ENCODE measurements at places on chromosomes 5 and 9. TPM values are rescaled to one million over a fixed set of nuclear protein-coding genes. Genes with fewer than 3 reads are reported as not detected.

DNA sequence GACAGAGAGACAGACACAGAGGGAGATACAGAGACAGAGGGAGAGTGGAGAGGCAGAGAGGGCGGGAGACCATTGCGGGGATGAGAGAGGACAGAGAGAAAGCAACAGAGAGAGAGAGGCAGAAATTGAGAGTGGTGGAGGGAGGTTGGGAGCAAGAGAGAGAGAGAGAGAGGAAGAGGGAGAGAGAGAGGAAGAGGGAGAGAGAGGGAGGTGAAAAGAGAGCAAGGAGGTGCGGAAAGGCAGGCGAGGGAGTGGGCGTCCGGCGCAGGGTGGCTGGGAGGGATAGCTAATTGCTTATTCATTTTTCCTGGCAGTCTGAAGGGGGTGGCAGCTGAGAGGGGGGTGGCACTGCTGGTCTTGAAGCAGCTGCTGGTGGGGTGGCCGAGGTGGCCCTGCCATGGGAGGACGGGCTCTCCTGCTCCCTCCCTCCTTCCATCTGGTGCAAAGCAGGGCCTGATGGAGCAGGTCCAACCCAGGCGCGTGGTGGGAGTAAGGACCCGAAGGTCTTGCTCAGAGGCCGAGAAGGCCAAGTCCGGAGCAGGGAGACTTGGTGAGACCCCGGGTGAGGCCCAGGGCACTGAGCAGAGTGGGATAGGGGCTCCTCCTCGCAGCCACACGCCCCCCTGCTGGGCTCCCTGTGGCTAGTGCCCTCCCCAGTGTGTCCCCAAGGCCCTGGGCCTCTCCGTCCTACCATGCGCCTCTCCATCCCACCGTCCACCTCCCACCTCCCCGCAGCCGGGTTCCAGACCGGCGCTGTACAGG is 25.3 kb upstream of the RNU6ATAC start:
- DNase-seq: peak; percentile 55

- DNase-seq: peak; percentile 49
Measured at GRCh38 chr5:145750199-145750598, 84.9 kb downstream of the PRELID2 start.

GRCh38 chr9:137757139-137757538 is 120.4 kb upstream of the CACNA1B start:
- peak; percentile 9 for DNase-seq

Gene SH3RF2
- total RNA-seq: 1.2 TPM

DNA sequence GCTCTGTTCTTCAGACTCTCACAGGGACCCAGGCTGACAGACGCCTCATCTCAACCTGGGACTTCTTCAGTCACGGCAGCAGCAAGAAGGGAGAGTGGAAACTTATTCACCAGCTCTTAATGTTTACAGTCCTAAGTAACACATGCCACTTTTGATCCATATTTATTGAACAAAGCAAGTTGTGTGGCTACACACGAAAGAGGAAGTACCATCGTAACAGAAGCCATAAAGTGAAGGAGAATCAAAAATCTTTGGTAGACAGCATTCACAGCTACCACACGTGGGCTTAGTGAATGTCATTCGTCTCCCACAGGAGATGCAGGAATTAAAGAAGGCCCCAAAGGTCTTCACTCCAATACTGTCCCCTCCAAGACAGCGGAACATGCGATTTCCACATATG is 582.6 kb downstream of the CETN3 start:
- no peak for DNase-seq

Gene BRIX1
- 46.9 TPM for total RNA-seq

Gene SLC26A2
- total RNA-seq: 11.6 TPM

DNA sequence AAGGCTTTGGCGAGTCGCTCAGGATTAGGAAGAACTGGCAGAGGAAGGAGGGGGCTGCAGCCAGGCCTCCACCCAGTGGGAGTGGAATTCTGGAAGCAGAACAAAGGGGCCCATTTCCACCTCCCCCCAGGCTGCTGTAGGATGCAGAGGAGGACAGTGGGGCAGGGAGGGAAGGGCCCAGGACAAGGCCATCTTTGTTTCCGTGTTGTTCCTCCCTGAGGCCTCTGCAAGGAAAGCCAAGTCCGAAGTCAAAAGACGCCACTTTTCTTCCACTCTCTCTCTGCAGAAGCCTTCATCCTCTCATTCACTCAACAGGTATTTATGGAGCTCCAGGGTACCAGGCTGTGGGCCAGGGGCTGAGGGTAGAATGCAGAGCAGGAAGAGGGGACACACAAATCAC is 70.7 kb downstream of the ENTREP1 start:
- no peak for DNase-seq

Measured in fibroblast of lung (primary cell).